Fibroblast of skin of right quadriceps (primary cell): ENCODE measurements at places on chromosomes 6 and 20.

DNA sequence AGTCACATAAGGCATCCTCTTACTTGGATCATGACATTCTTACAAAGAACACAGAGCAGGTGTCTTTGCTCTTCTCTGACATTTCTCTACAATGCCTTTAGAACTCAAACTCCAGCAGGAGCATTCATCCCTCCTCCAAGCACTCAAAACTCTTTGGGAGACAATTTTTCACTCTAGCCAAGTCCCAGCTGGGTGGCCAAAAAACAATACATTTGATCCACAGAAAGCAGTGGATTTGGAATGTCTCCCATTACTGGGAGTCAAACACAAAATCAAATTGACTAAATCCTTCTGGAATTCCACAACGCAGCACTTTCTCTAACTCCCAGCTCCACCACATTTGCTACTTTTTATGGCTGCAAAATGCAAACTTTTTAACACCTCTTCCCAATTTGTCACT lies 108.6 kb upstream of the VGLL2 start:
- DNase-seq, result no peak

DNA sequence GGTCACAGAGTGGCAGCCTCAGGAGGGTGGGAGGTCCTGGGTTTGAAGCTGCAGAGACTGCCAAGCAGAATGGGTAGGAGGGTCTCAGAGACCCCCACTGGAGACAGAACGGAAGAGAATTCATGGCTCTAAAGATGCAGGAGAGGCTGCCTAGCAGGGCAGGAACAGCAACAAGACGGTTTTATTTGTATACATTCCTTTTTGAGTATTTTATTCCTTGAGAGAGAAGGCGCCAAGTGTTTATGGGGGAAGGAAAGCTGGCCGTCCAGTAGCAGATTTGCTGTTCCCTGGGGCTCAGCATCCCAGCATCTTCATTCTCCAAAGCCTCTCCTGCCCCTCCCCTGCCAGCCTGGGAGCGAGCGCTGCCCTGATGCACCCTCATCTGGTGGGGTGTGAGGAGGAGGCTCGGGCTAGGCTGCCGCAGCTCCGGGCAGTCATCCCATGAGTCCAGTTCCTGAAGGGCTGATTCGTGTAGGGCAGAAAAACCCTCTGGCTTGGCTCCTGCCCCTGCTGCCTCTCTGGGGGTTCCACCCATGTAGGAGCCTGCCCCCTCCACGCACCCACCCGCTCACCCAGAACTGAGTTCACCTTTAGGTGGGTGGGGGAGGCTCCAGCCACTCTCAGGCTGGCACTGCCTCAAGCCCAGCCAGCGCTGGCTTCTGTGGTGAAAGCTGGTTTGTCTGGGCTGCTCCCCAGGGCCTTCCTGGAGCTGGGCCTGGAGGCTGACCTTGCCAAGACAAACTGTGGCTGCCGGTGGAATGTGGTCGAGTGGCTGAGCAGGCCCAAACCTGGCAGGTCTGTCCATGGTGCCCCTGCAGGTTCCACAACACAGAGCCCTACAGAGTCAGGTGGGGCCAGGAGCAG lies 32.4 kb downstream of the CPXM1 start:
- no peak for DNase-seq

DNA sequence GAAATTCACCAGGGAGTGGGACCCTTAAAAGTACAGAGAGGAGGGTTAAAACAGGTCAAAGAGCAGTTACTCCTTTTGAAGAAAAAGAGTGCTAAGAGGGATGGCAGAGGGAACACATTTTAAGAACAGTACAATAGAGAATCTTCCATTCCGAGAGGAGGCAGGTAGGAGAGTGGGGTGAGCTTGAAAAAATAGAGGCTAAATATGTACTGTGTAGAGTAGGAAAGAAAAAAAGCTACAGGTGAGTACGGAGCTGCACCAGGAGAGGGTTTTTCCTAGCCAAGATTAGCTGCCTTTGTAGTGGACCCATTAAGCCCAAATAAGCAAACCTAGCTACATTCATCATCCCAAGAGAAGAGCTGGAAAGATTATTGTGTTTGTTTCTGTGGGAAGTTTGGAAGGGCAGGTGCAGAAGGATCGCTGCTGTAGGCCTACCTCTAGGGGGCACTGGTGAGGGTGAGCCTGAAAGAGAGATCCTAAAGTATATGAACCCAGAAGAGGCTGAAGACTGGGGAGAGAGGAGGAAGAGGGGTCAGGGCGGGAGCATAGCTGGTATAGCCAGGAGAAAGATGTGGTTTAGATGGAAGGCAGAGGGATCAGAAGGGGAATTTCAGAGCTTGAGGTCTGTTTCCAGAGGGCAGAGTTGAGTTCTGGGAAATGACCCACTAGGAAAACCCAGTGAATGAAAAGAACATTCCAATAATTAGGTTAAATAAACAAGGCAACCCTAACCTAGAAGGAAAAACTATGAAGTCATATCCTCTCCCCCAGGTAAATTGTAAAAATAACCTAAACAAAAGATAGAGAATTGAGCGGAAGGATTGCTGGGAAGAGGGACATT lies 50.2 kb upstream of the HINT3 start:
- DNase-seq, result peak; percentile 16

- no peak for DNase-seq
These were observed 64.5 kb upstream of the STX16 start for GRCh38 chr20:58586565-58587093.

GRCh38 chr20:49045440-49046086 lies 549 bp upstream of the CSE1L start:
- DNase-seq, result no peak

DNA sequence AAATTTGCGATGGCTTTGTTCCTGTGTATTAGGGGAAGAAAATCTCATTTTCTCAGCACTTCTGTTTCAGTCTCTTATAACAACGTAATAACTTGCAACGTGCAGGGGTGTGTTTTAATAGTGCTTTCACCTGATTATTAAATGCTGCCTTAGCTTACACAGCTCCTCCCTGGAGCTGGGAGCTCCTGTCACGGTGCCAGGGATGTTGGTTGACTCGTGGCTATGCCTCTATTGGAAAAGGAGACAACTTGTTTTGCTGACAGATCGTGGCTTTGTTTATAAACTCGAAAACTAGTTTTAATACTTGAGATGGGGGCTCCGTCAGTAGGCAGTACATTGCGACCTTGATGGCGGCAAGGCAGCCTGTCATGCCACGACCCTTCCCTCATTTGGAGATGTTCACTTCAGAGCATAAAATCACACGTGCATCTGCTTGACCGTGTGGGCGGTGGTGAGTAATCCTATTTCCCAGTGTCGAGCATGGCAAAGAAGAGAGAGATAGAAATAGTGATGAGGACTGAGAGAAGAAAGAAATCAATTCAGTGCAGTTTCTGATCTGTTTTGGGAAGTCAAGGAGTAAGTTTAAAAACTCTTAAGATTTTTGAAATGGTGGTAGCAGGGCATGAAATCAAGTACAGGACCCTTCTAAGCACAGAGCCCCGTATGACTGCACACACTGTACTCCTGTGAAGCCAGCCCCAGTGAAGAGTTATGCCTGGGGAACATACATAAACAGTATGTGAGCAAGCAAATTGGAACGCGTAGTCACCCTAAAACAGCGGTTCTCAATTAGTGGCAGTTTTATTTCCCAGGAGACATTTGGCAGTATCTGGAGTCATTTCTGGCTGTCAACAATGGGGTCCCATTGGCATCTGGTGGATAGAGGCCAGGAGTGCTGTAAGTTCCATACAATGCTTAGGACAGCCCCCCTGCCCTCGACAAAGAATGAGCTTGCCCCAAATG lies 147.2 kb downstream of the DOK5 start:
- peak; percentile 91 for DNase-seq

GRCh38 chr20:16216227-16216913 lies 356.9 kb downstream of the KIF16B start:
- no peak for DNase-seq

- no peak for DNase-seq
These were observed 342.1 kb upstream of the NRSN1 start for GRCh38 chr6:23783901-23784300.

DNA sequence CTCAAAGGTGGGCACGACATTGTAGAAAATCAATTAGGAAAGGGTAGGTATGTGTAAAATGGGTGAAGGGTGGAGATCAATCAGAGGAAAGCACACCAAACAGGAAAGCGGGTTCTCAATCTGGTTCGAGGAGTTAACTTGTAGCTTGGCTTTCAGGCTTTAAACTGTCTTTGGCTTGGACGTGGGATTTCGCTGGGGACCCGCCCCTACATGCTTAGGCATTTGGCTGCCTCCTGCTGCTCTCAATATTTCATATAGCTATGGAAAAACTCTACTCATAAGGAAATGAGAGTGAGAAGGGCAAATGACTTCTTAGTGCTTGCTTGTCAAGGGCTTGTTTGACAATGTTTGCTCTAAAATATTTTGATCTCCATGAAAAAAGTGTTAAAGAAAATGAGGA lies 38.1 kb upstream of the PDE7B start:
- DNase-seq, result no peak

GRCh38 chr20:39654171-39654570 lies 692.0 kb downstream of the DHX35 start:
- no peak for DNase-seq

DNA sequence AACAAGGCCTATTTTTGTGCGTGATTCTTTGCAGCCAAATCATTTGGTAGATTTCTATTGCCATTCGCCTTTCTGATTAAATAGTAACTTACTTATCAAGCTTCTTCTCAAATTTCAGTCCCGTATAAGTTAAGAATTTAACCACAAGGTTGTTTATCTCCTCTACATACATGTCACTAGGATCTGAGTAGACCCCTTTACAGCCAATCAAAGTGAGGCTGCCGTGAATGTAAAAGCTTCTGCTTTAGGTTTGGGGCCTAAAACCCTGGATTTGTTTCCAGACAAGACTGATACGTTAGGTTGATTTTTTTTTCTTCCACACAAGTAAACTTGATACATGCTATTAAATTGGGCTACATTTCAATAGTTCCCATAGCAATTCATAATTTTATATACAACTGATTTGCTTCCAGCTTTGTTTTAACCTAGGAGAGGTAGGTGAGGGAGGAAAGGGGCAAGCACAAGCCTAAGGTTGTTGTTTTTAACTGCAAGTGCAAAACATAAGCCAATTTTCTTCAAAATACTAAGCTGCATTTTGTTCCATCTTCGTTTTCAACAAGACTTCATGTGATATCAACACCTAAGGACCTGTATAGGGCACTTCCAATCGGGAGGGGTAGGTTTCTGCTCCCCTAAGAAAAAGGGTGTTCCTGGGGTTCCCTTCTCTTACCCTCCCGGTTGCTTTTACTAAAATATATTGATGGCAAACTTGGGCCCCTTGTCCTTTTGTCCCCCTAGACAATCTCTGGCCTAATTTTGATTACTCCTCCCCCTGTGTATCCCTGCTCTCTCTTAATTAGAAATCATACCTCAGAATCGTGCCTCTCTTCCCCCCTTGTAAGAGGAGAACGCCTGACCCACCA lies 1.7 kb downstream of the RANBP9 start:
- peak; percentile 69 for DNase-seq

- no peak for DNase-seq
These were observed 28.7 kb downstream of the ANKS1A start for GRCh38 chr6:34917626-34918285.

DNA sequence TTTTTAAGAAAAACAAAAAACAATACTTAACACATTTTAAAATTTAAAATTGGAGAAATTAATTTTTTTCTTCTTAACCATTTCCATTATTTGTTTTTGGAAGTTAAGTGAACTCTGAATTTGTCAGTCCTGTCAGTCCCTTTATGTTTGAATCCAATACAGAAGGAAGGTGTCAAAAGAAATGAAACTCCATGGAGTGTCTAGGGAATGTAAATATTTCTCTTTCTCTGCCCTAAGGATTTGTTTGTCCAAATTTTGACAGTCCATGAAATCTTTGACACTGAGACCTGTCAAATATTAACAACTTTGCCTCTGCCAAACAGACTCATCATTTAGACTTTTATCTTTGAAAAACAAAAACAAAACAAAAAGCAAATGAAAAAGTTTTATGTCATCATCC lies 166.4 kb downstream of the EPHA7 start:
- DNase-seq, result no peak

GRCh38 chr6:144378437-144378836 lies 93.3 kb downstream of the UTRN start:
- DNase-seq, result no peak
